ENCODE measurements at places on chromosomes 11 and 22. TPM values are rescaled to one million over a fixed set of nuclear protein-coding genes. Genes with fewer than 3 reads are reported as not detected.
A peak's percentile ranks its signal among the peaks of the same experiment; 100 is the strongest.

MRGPRF gene
- total RNA-seq, result not detected

NRIP3 gene
- total RNA-seq, result 3.8 TPM

TXN2 gene
- 32.3 TPM for total RNA-seq

MOGAT2 gene
- not detected for total RNA-seq

FIBP gene
- total RNA-seq, result 27.7 TPM

UCP2 gene
- total RNA-seq, result 919 TPM

TRIM51 gene
- total RNA-seq, result 0.17 TPM

KCTD14 gene
- 0.17 TPM for total RNA-seq

WEE1 gene
- total RNA-seq, result 20.8 TPM

ENTHD1 gene
- total RNA-seq, result not detected

OR4D5 gene
- total RNA-seq, result not detected

- peaks cover 3% of the 10 kb centered on the region for H3K36me3 ChIP-seq
- H3K4me3 ChIP-seq, result no peak overlapping the region
- H3K4me1 ChIP-seq, result peaks cover 17% of the 10 kb centered on the region
- H3K27me3 ChIP-seq, result peaks cover 17% of the 10 kb centered on the region
Measured at GRCh38 chr22:28909375-28909774, 26.0 kb downstream of the ZNRF3 start.

GRCh38 chr11:35488117-35488516 is 37.3 kb downstream of the PAMR1 start:
- peaks cover 50% of the 10 kb centered on the region for H3K27me3 ChIP-seq
- H3K27ac ChIP-seq, result no peak overlapping the region

- H3K27ac ChIP-seq, result no peak overlapping the region
- peaks cover 6% of the 10 kb centered on the region for H3K36me3 ChIP-seq
- H3K4me1 ChIP-seq, result peaks cover 54% of the 10 kb centered on the region
- no peaks in the 10 kb centered on the region for H3K27me3 ChIP-seq
- DNase-seq, result no peak
Measured at GRCh38 chr11:44831605-44832394, 105.0 kb downstream of the TSPAN18 start.

DNA sequence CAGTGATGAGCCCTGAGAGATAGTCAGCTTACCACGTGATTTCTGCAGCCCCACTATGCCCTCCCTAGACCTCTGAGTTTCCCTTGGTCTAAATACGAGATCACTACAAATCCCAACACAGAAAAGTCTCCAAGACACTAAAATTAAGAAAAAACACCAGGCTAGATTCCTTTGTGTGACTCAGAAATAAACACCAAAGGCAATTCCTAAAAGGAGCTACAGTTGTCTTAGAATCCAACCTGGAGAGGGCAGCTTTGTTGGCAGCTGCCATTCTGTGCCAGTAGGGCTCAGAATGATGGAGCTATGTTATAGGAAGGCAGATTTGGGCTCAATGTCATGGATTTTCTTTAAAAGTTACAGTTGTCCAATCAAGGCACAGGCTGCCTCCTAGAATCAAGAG is 37.1 kb upstream of the HMGXB4 start:
- H3K4me1 ChIP-seq, result no peaks in the 10 kb centered on the region
- no peak for DNase-seq
- H3K27me3 ChIP-seq, result peaks cover 44% of the 10 kb centered on the region
- no peaks in the 10 kb centered on the region for H3K36me3 ChIP-seq
- no peak overlapping the region for H3K27ac ChIP-seq
- H3K4me3 ChIP-seq, result no peak overlapping the region

DNA sequence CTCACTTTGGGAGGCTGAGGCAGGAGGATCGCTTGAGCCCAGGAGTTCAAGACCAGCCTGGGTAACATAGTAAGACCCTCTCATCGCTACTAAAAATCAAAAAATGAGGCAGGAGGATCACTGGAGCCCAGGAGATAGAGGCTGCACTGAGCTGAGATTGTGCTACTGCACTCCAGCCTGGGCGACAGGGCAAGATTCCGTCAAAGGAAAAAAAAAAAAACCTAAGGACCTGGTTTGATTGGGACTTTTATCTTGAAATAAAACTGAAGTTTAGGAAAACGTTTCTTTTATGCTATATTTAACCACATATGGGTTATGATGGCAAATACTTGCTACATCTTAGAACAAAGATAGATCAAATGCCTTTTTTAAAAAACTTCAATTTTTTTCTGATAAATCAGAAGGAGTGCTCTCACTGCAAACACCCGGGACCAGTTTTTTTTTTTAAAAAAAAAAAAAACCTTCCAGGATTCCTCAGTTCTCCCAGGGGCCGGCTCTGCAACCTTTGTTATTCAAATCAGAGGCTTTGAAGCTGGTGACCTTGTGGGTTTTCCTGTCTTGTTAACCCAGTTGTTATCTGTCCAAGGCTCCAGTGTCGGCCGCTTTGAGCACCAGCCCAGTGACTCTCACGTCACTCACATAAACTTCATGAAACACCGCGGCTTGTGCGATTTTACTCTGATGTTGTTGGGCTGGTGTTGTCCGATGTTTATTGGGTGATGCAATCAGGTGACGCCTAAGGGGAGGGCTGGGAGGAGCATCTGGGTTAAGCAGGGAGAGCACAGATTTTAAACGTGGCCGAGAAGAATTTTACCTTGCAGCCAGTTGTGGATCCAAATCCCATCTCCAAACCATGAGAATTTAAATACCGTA is 24.7 kb upstream of the SLC22A12 start:
- peaks cover 11% of the 10 kb centered on the region for H3K27me3 ChIP-seq
- H3K4me1 ChIP-seq, result peaks cover 2% of the 10 kb centered on the region
- peak overlapping the region; percentile 19 for H3K4me3 ChIP-seq
- DNase-seq, result no peak
- H3K27ac ChIP-seq, result peak overlapping the region; percentile 72

GRCh38 chr22:48600681-48601080 is 1227.0 kb downstream of the BRD1 start:
- DNase-seq, result no peak
- no peaks in the 10 kb centered on the region for H3K36me3 ChIP-seq
- no peak overlapping the region for H3K4me3 ChIP-seq
- H3K4me1 ChIP-seq, result no peaks in the 10 kb centered on the region

DNA sequence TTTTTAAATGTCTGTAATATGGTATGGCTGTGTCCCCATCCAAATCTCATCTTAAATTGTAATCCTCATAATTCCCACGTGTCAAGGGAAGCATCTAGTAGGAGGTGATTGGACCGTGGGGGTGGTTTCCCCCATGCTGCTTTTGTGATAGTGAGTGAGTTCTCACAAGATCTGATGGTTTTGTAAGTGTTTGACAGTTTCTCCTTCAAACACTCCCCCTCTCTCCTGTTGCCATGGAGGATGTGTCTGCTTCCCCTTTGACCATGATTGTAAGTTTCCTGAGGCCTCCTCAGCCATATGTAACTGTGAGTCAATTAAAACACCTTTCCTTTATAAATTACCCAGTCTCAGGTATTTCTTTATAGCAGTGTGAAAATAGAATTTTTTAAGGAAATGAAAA is 31.1 kb upstream of the CD44 start:
- H3K36me3 ChIP-seq, result no peaks in the 10 kb centered on the region
- no peak overlapping the region for H3K4me3 ChIP-seq
- H3K4me1 ChIP-seq, result peaks cover 44% of the 10 kb centered on the region
- H3K27me3 ChIP-seq, result no peaks in the 10 kb centered on the region
- H3K27ac ChIP-seq, result peak overlapping the region; percentile 71

DNA sequence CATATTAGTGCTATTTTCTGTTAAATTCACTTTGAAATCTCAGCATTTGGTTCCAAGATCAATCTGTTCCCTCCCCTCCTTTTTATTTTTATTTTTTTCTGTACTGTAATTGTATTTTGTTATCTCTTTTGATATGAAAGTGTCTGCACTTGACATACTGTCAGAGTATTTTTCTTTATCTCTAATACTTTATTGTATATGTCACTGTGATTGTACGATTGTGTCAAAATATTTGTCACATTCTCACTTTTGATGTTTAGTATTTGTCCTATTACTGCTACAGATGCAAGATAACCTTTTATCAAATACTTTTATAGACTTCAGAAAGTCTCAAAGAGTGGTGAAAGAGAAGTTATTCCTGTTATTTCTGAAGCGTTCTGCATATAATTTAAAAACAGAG is 323.5 kb downstream of the JRKL start:
- no peak overlapping the region for H3K4me3 ChIP-seq
- no peaks in the 10 kb centered on the region for H3K4me1 ChIP-seq
- no peak overlapping the region for H3K27ac ChIP-seq
- H3K36me3 ChIP-seq, result peaks cover 2% of the 10 kb centered on the region
- DNase-seq, result no peak
- H3K27me3 ChIP-seq, result no peaks in the 10 kb centered on the region

GRCh38 chr11:35009944-35010342 is 93.5 kb downstream of the PDHX start:
- H3K4me1 ChIP-seq, result peaks cover 32% of the 10 kb centered on the region
- H3K4me3 ChIP-seq, result no peak overlapping the region
- peak overlapping the region; percentile 10 for H3K27ac ChIP-seq
- no peaks in the 10 kb centered on the region for H3K27me3 ChIP-seq
- H3K36me3 ChIP-seq, result no peaks in the 10 kb centered on the region

DNA sequence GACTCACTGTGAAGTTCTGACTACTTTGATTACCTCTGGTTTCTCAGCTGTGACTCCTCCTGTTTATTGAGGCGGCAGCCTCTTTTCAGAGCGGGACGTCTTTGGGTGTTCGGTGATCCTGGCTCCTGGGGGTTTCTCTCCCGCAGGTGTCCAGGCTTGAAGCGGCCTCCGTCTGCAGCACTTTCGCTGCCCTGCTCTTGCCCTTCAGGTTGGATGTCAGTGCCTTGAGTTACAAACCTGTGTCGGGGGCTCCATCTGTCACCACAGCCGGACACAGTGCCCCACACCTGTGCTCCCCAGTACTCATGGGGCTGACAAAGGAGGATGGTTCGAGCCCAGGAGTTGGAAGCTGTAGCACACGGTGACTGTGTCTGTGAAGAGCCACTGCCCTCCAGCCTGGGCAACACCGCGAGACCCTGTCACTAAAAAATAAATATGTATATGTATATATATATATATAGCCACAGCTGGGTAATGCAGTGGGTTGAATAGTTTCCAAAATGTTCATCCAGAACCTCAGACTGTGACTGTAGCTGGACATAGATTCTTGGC is 104.1 kb downstream of the BRD1 start:
- H3K27me3 ChIP-seq, result peaks cover 33% of the 10 kb centered on the region
- DNase-seq, result no peak
- H3K27ac ChIP-seq, result peak overlapping the region; percentile 51
- H3K4me3 ChIP-seq, result peak overlapping the region; percentile 94
- peaks cover 3% of the 10 kb centered on the region for H3K36me3 ChIP-seq
- H3K4me1 ChIP-seq, result peaks cover 11% of the 10 kb centered on the region

- H3K27ac ChIP-seq, result peak overlapping the region; percentile 80
- no peaks in the 10 kb centered on the region for H3K36me3 ChIP-seq
- H3K4me3 ChIP-seq, result peak overlapping the region; percentile 88
Measured at GRCh38 chr22:29306835-29307595, 565 bp downstream of the GAS2L1 start.

DNA sequence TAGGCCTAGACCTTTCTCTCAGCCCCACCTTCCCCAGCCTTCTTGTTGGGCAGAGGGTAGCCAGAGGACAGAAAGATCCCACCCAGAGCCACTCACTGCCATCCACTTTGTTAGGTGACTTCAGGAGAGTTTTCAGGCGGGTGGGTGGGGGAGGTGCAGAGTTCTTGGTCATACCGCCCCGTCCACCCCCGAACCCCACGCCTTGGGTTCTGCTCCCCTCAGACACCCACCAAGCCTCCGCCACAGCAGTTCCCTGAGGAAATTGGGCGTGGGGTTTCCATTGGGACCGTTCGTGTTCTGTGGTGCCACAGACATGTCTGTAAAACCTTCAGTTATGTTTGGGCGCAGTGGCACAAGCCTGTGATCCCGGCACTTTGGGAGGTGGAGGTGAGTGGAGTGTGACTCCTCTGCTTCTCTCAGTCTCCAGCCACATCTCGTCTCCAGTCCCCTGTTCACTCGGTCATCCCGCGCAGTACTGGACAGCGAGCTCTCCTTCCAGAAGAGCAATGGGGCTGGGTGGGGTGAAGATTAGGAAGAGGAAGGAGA is 1.5 kb downstream of the MIF start:
- peak overlapping the region; percentile 94 for H3K4me3 ChIP-seq
- H3K27me3 ChIP-seq, result no peaks in the 10 kb centered on the region
- H3K27ac ChIP-seq, result peak overlapping the region; percentile 88
- H3K36me3 ChIP-seq, result peaks cover 3% of the 10 kb centered on the region
- no peak for DNase-seq
- H3K4me1 ChIP-seq, result peaks cover 18% of the 10 kb centered on the region

GRCh38 chr11:8097926-8098325 is 16.9 kb downstream of the TUB start:
- H3K4me1 ChIP-seq, result peaks cover 5% of the 10 kb centered on the region
- H3K36me3 ChIP-seq, result peaks cover 6% of the 10 kb centered on the region
- no peaks in the 10 kb centered on the region for H3K27me3 ChIP-seq
- H3K27ac ChIP-seq, result no peak overlapping the region

GRCh38 chr22:29166180-29166579 is 39.5 kb upstream of the EMID1 start:
- H3K27me3 ChIP-seq, result peaks cover 26% of the 10 kb centered on the region
- H3K27ac ChIP-seq, result peak overlapping the region; percentile 84
- H3K4me3 ChIP-seq, result peak overlapping the region; percentile 73
- DNase-seq, result no peak
- H3K4me1 ChIP-seq, result peaks cover 16% of the 10 kb centered on the region
- peaks cover 2% of the 10 kb centered on the region for H3K36me3 ChIP-seq

- peak overlapping the region; percentile 70 for H3K27ac ChIP-seq
- DNase-seq, result no peak
- no peaks in the 10 kb centered on the region for H3K27me3 ChIP-seq
- H3K36me3 ChIP-seq, result no peaks in the 10 kb centered on the region
- peak overlapping the region; percentile 87 for H3K4me3 ChIP-seq
Measured at GRCh38 chr22:38213319-38213989, 11.7 kb downstream of the MAFF start.

GRCh38 chr11:71454470-71455113 is 1.6 kb downstream of the NADSYN1 start:
- peak overlapping the region; percentile 99 for H3K27ac ChIP-seq
- peaks cover 44% of the 10 kb centered on the region for H3K4me1 ChIP-seq
- H3K4me3 ChIP-seq, result peak overlapping the region; percentile 81
- peak; percentile 41 for DNase-seq

DNA sequence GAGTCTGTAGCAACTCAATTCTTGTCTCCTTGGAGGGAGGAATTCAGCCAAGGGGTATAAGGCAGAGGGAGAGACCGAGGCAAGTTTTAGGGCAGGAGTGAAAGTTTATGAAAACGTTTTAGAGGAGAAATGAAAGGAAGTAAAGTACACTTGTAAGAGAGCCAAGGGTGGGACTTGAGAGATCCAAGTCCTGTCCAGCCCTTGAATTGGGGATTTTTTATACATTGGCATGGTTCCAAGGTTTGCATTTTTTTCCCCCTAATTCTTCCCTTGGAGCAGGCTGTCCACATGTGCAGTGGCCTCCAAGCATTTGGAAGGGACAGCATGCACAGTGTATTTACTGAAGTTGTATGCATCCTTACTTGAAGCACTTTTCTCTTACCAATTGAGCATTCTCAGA is 192.1 kb downstream of the LUZP2 start:
- no peaks in the 10 kb centered on the region for H3K27me3 ChIP-seq
- DNase-seq, result no peak
- no peak overlapping the region for H3K4me3 ChIP-seq
- H3K4me1 ChIP-seq, result no peaks in the 10 kb centered on the region
- H3K36me3 ChIP-seq, result no peaks in the 10 kb centered on the region
